ENCODE measurements at places on chromosomes 12 and 14.

- no peak for DNase-seq
Measured at GRCh38 chr14:103879570-103880347, 32.4 kb upstream of the PPP1R13B start.

DNA sequence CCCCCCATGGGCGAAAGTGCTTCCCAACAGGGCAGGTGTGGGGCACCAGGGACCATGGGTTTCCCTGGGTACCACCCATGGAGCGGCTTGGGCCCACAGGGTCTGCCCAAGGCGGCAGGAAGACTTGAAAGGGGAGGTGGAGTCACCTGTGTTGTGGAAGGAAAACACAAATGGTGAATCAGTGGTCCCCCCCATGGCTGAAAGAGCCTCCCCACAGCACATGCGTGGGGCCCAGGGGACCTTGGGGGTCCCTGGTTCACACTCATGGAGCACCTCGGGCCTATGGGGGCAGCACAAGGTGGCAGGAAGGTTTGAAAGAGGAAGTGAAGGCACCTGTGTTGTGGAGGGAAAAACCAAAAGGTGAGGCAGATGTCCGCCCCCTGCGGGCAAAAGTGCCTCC is 581.9 kb downstream of the ALG10 start:
- DNase-seq = no peak

DNA sequence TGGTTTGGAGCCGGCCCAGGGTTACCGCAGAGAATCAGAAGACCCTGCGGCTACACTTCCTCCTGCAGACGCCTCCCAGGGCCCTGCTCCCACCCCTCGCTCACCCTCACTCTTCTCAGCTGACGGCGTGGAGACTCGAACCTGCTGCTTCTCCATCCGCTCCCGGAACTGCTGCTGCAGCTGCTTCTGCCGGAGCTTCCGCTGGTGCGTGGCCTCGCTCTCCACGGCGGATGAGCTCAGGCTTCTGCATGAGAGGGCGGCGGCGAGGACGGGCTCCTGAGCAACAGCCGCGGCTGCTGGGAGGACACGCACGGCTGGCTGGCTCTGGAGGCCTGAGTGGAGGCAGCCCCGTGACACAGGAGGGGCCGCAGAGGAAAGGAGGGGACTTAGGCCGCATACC is 33.3 kb downstream of the RAD52 start:
- DNase-seq = no peak

GRCh38 chr14:90573385-90574105 is 176.7 kb downstream of the CALM1 start:
- DNase-seq = no peak

GRCh38 chr12:57027011-57027804 is 10.9 kb upstream of the TAC3 start:
- no peak for DNase-seq

DNA sequence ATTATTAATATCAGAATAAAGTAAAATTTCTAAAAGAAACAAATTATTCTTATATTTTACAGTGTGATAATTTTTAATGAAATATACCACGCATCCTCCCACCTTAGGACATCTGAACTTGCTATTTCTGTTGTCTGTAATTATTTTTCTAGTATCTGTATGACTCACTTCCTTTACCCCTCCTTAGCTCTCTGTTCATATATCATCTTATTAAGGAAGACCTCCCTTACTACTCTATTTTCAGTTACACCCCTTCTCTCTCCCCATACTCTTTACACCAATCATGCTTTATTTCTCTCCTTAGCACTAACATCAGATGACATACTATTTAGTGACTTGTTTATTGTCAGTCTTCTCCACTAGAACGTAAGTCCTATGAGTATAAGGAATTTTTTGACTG is 34.2 kb upstream of the C12orf50 start:
- no peak for DNase-seq

DNA sequence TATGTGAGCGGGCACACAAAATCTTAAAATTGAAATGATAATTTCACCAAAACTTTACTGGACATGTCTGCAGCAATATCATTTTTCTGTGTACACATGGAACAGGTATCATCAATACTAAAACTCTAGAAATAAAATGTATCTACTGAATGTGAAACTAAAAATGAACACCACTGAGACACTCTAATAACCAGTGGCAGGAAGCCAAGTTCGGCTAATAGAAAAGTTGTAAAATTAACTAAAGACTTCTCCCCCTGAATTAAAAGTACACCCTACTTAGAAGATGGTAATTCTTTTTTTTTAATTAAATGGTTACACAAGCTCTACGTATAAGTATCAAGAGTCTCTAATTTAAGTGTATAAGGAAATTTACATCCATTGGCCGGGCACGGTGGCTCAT is 227.2 kb downstream of the MED13L start:
- no peak for DNase-seq

GRCh38 chr12:11901701-11902524 is 168.8 kb upstream of the BCL2L14 start:
- peak; percentile 19 for DNase-seq

GRCh38 chr12:9106067-9106466 is 9.7 kb downstream of the A2M start:
- no peak for DNase-seq

DNA sequence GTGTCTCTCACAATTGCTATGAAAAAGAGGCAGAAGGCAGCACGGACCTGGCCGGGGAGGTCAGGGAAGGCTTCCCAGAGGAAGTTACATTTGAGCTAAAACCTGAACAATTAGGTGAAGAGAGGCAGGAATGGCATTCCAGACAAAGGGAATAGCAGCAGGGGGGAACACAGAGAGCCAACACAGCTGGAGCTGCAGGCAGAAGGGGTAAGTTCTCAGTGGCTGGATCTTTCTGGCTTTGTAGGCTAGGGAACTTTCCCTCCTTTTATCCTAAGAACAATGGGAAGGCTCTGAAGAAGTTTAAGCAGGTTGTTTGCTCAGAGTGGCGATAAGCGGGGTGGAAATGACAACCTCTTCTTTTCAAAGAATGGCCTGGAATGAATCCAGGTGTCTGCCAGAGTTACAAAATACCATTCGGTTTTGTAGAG is 100.0 kb downstream of the PRIMA1 start:
- no peak for DNase-seq

GRCh38 chr14:103404920-103405319 is 19.7 kb downstream of the MARK3 start:
- no peak for DNase-seq

GRCh38 chr12:58416236-58416635 is 474.9 kb downstream of the ATP23 start:
- DNase-seq = no peak

DNA sequence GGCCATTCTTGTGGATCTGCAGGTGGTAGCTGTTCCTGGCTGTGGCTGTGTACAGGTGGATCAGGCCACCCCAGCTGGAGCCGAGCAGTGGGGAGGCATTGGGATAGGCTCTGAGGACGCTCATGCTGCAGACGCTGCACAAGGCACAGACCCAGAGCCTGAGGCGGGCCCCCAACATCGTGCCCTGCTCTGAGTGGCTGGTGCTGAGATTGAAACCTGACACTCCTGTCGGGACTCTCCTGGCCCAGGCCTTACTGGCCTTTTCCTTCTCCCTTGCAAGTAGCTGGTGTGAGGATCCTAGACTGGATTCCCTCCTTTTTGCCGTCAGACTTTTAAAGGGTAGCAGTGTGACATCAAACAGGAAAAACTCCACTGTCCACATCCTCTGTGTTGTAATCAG is at the start of gene FGF23:
TSS of gene FGF23 (minus strand) at position 308 of the 400 bp plus-strand sequence. CDS start at position 178, 130 bp downstream.
- DNase-seq = no peak

GRCh38 chr12:56084958-56085543 is 5.1 kb downstream of the ERBB3 start:
- no peak for DNase-seq

GRCh38 chr14:22276913-22277816 is 311.9 kb downstream of the DAD1 start:
- no peak for DNase-seq

DNA sequence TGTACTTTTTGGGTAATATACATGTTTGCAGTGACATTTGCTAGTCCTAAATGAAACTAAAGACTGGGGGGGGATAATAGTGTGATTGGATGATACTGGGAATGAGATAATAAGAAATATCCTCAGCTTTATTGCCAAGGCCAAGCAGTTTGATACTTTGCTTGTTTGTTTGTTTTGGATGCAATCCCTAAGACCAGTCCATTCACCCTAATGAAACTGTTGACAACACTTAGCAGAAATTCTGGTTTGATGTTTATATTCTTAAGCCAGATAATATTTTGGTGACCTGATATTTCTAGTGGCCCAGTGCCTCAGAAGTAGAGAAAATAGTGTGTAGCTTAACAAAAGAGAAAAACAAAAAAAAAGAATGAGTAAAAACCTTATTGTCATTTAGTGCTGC is 1.8 kb downstream of the PHC1 start:
- DNase-seq = no peak

GRCh38 chr12:64110864-64111263 is 111.2 kb downstream of the KICS2 start:
- DNase-seq = no peak

- DNase-seq = no peak
Measured at GRCh38 chr14:42057111-42057510, 450.4 kb downstream of the LRFN5 start.

DNA sequence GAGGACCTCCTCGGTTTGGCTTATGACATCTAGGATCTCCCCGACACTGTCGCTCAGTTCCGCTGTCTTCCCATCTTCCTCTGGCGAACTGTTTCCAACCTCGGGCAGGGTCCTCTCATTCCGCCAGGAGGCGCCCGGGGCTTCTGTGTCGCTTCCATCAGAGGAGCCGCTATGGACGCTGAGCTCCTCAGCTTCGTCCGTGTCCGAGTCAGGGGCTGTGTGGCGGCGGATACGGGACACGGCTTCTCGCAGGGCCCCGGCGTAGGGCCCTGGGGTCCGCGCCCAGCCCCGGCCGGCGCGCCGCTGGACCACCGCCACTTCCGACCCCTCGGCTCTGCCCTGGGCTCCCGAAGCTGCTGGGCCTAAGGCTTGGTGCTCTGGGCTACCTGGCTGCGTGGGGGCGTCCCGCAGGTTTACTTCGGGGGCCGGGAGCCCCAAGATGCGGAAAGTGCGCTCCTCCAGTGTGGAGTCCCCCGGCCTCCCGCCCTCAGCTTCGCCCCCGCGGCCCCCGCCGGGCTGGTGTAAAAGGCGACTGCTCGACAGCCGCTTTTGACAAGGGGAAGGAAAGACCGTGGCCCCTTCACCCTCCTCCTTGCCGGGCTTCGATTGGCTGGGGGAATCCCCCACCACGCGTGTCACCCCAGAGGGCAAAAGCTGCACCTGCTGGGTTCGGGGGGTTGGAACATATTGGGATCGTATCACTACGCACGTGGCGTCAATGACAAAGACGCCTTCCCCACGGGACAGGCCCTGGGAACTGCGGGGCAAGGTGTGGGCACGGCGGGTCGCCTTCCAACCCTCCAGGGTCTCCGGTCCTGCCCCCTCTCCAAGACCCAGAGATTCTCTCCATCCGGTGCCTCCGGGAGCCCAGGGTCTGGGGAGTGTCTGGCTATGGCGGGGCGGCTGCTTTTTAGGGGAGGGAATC is 2.1 kb downstream of the DDN start:
- no peak for DNase-seq

DNA sequence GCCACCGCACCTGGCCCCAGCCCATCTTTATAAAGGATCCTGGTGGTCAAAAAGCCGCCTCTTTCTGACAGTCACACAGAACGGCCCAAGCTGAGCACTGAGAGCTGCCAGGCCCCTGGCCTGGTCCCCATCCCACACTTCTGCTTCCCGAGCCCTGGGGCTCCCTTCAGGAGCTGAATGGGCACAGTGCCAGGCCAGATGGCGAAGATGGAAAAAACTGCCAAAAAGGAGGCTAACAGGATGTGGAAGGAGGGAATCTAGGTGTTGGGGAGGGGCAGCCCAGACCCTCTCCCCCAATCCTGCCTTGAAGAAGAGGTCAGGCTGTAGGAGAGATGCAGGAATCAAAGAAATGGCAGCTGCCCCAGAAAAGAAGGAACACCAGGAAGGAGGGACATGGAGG is 5.0 kb downstream of the LPAR5 start:
- DNase-seq = no peak

GRCh38 chr12:76018672-76019071 is 12.9 kb downstream of the PHLDA1 start:
- no peak for DNase-seq

GRCh38 chr14:99349721-99350495 is 77.9 kb upstream of the BCL11B start:
- DNase-seq = no peak

- DNase-seq = no peak
Measured at GRCh38 chr14:77647853-77648252, 31.4 kb upstream of the SPTLC2 start.

DNA sequence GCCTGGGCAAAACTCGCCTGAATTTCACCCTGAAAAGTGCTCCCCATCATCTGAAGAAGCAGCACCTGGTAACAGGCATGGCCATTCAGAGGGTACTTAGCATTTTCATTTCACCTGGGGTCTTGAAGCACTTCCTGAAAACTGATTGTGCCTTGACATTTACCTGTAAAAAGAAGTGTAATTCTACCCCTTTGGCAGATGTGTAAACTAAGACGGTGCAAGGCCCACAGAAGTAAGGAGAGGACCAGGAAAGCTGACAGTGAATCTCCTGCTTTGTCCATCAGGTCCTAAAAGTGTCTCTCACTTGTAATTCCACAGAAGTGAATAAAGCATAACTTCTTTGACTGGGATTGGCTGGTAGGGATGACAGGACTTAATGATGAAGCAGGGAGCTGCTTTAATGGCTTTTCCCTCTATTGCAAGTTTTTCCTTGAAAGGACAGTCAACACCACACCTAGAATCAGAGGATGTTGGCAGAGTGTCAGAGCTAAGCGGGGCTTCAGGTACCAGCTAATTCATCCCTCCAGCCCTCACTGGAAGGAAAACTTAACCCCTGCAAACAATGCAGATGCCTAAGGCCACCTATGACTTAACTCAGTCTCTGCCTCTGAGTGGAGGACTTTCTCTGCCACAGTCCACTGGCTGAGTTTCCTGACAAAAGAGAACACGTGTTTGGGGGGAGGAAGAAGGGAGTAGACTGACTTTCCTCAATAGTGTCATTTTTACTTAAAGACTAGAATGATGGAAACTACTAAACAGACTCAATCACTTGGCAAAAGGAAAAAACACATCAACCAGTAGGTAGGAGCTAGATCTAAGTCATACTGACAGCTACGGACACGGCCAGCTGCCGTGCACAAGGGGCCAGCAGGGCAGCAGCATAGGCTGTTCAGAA is 74.7 kb downstream of the NUAK1 start:
- no peak for DNase-seq

- DNase-seq = no peak
Measured at GRCh38 chr12:68880660-68881325, 52.2 kb downstream of the CPM start.

GRCh38 chr12:107801150-107801549 is 26.6 kb downstream of the ASCL4 start:
- no peak for DNase-seq

GRCh38 chr12:10364815-10365622 is 24.8 kb downstream of the KLRK1 start:
- DNase-seq = no peak

GRCh38 chr12:55847603-55848291 is 5.0 kb upstream of the MMP19 start:
- no peak for DNase-seq

GRCh38 chr14:30607156-30607780 is 14.9 kb upstream of the SCFD1 start:
- no peak for DNase-seq

GRCh38 chr14:59150990-59151389 is 37.5 kb upstream of the DAAM1 start:
- DNase-seq = no peak

- DNase-seq = no peak
Measured at GRCh38 chr12:54421175-54421878, 2.3 kb upstream of the ITGA5 start.
